ENCODE measurements at places on chromosomes 16 and 17. TPM values are rescaled to one million over a fixed set of nuclear protein-coding genes. Genes with fewer than 3 reads are reported as not detected.

Gene TMC5
- not detected for total RNA-seq

Gene PLCG2
- total RNA-seq = 0.41 TPM

Gene GPR142
- not detected for total RNA-seq

Gene CPHXL2
- not detected for total RNA-seq

Gene NEUROD2
- total RNA-seq = not detected

Gene DHRS7C
- total RNA-seq = not detected

Gene HASPIN
- total RNA-seq = 17.9 TPM

Gene AIPL1
- total RNA-seq = not detected

Gene MFAP4
- total RNA-seq = not detected

Gene HOXB3
- 11.9 TPM for total RNA-seq

Gene RRN3
- 41.7 TPM for total RNA-seq

Gene PYDC1
- not detected for total RNA-seq

Gene SNX11
- 14.0 TPM for total RNA-seq

Gene NTN1
- total RNA-seq = 0.32 TPM

Gene FGF11
- total RNA-seq = 0.98 TPM

Data from A375 (cell line).